ENCODE measurements at places on chromosomes 5 and 9.

DNA sequence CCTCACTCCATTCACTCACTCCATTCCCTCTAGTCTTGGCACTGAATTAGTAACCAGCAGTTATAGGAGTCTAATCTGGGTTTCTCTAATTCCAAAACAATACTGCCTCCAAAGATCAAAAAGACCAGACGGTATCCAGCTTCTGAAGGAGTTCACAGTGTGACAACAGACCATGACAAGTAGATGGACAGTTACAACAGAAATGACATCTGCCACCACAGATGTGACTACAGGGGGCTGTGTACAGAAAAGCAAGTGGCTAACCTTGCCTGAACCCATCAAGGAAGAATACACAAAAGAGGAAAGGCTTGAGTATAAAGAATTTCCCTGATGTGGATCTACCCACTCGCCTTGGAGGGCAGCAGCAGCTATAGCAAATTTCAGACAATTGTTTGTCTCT lies 112.4 kb downstream of the ACTL7B start:
- DNase-seq = no peak

DNA sequence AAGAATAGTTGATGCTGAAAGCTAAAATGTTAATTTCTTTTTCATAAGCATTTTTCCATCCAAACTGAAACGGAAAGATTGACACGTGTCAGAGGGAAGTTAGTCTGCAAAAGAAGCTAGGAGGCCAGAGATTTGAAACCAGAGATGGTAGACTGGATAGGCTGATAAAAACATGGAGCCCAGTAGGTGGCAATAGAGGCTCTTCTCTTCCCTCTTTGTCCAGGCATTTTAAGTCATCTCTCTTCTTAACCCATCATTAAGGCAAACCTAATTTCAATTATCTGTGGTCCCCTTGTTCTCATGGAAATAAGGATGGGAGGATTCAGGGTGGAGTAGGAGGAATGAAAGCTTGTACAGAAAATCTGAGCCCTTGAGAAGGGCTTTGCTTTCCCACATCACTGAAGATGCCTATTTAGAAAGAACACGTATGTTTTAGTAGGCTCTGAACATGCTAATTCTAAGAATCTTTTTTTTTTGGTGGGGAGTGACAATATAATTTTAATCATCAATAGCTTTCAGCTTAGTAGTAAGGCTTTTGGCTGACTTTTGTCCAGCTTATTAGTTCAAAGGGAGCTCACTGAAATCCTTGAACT lies 66.6 kb downstream of the ZNF474 start:
- no peak for DNase-seq

GRCh38 chr9:97983589-97984187 lies 547 bp downstream of the ANP32B start:
- DNase-seq = peak; percentile 20

- DNase-seq = no peak
Measured at GRCh38 chr5:89758146-89758545, 651.4 kb downstream of the CETN3 start.

Measured in stimulated activated CD4-positive, alpha-beta T cell treated with anti-CD3 and anti-CD28 coated beads, TNF-alpha, amount 100 ng/mL, for 48 hours (primary cell).